ENCODE measurements at places on chromosomes 2 and 18. TPM values are rescaled to one million over a fixed set of nuclear protein-coding genes. Genes with fewer than 3 reads are reported as not detected.

Gene POMC
- 5.9 TPM for total RNA-seq

Gene COL3A1
- 0.13 TPM for total RNA-seq

Gene SKOR2
- not detected for total RNA-seq

Gene PRKCE
- 11.7 TPM for total RNA-seq

Gene MAL
- total RNA-seq = 264 TPM

DNA sequence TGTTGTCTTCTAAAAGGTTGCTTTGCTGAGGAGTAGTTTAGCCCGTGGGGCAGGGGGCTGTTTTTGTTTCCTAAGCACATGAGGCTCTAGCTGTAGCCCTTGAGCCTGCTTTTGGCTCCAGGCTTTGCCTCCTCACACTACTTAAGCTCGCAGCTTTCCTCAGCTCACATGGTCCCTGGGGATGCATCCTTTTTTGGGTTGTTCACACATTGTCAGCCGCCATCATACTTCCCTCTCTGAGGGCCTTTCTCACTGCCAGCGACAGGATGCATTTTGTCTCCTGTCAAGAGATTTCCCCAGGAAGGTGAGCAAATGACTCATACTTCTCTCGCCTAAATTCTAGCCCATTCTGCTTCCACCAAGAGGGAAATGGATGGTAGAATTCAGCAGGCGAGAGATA lies 279.5 kb upstream of the PKDCC start:
- no peak overlapping the region for H3K4me3 ChIP-seq
- no peak for DNase-seq
- H3K36me3 ChIP-seq = no peaks in the 10 kb centered on the region
- no peaks in the 10 kb centered on the region for H3K27me3 ChIP-seq
- H3K4me1 ChIP-seq = no peaks in the 10 kb centered on the region

- H3K27me3 ChIP-seq = no peaks in the 10 kb centered on the region
- no peak overlapping the region for H3K4me3 ChIP-seq
- H3K4me1 ChIP-seq = no peaks in the 10 kb centered on the region
- DNase-seq = no peak
- no peak overlapping the region for H3K27ac ChIP-seq
These were observed 173.6 kb downstream of the GRB14 start for GRCh38 chr2:164447660-164448059.

- no peak overlapping the region for H3K4me3 ChIP-seq
- H3K4me1 ChIP-seq = no peaks in the 10 kb centered on the region
These were observed 128.7 kb downstream of the TXNL1 start for GRCh38 chr18:56509656-56510055.

DNA sequence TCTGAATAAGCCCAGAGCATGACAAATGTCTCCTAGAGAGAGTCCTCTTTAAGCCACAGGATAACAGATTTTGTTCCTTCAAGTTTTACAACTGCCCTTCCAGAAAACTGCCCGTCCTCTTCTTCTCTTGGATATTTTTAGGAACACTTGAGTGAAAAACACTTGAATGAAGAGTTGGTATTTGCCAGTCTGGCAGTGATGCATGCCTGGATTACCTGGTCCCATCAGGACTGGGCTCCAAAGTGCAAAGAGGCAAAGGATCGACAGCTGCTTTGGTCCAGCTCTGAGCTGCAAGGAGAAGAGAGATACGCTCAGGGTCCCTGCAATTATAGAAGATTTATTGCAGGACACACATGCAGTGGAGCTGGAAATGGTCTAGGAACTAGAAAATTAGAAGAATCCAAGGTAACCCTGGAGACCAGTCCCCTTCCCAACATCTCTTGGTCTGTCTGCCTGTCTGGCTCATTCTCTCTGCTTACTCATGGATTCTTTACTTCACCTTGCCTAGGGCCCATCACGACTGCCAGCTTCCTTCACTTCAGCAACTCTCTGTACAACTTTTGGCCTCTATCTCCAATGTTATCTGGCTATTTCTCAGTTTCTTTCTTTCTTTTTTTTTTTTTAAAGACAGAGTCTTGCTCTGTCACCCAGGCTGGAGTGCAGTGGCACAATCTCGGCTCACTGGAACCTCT lies 112.1 kb upstream of the SIX2 start:
- H3K36me3 ChIP-seq = no peaks in the 10 kb centered on the region
- H3K4me1 ChIP-seq = no peaks in the 10 kb centered on the region
- no peak for DNase-seq

Measured in activated T-helper 1 cell treated with anti-CD3 and anti-CD28 coated beads, Interleukin-12 subunit alpha, Interleukin-12 subunit beta, Interleukin-2, Interleukin-4 antibody, amounts not matched to agents 30 ng/mL and 10 ng/mL and 1 ng/mL, durations not matched to agents 14 hours and 24 hours and 36 hours (primary cell).